ENCODE measurements at places on chromosomes 2 and 18. TPM values are rescaled to one million over a fixed set of nuclear protein-coding genes. Genes with fewer than 3 reads are reported as not detected.

MTCL1 gene
- polyA plus RNA-seq = 58.2 TPM

LYPD1 gene
- polyA plus RNA-seq = 93.0 TPM

SH3BP4 gene
- 37.9 TPM for polyA plus RNA-seq

FRZB gene
- 10.0 TPM for polyA plus RNA-seq

MYO3B gene
- 9.9 TPM for polyA plus RNA-seq

NCKAP1 gene
- 145 TPM for polyA plus RNA-seq

PROKR1 gene
- 0.64 TPM for polyA plus RNA-seq

MAP2 gene
- 36.6 TPM for polyA plus RNA-seq

PMAIP1 gene
- polyA plus RNA-seq = 3.3 TPM

PLGLB1 gene
- polyA plus RNA-seq = 6.6 TPM

SRD5A2 gene
- 0.10 TPM for polyA plus RNA-seq

RAB12 gene
- polyA plus RNA-seq = 39.1 TPM

NRBP1 gene
- polyA plus RNA-seq = 122 TPM

PASK gene
- 16.2 TPM for polyA plus RNA-seq

BMP10 gene
- polyA plus RNA-seq = not detected

TUBA3E gene
- polyA plus RNA-seq = not detected

RESP18 gene
- not detected for polyA plus RNA-seq

LYPD6B gene
- polyA plus RNA-seq = 33.9 TPM

TIGD1 gene
- 14.3 TPM for polyA plus RNA-seq

VSNL1 gene
- polyA plus RNA-seq = 3.8 TPM

MYO5B gene
- 31.3 TPM for polyA plus RNA-seq

ANKRD39 gene
- polyA plus RNA-seq = 6.2 TPM

ANKRD30B gene
- 0.08 TPM for polyA plus RNA-seq

MLPH gene
- polyA plus RNA-seq = 2.2 TPM

C2orf72 gene
- 6.4 TPM for polyA plus RNA-seq

All from renal cortex interstitium (tissue), 15 donors.